ENCODE measurements at places on chromosomes 3 and 15.

- DNase-seq: no peak
Observed at GRCh38 chr3:18527691-18528090, 102.6 kb upstream of the SATB1 start.

- no peak for DNase-seq
Observed at GRCh38 chr3:116663161-116664110, 46.1 kb upstream of the TUSC7 start.

- DNase-seq: no peak
Observed at GRCh38 chr3:89280301-89280700, 172.9 kb downstream of the EPHA3 start.

GRCh38 chr15:73910522-73911303, 15.5 kb upstream of the LOXL1 start:
- no peak for DNase-seq

- DNase-seq: no peak
Observed at GRCh38 chr15:91863621-91864255, 10.2 kb downstream of the SLCO3A1 start.

DNA sequence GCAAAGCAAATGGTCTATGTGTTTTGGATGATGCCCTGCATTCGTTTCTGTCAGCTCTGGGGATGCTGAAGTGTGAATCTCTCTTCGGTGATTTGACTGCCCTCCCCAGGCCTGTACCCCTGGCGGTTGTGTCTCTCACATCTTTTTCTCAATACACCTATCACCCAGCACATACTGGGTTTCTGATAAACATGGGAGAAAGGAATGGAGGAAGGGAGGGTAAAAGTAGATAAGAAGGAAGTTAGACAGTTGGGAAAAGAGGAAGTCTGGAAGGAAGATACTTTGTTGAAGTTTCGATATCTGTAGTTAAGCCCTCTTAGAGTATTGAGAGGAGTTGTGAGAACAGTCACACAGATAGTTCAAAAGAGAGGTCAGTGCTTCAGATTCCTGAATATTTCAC, 35.8 kb upstream of the LRTM1 start:
- no peak for DNase-seq

DNA sequence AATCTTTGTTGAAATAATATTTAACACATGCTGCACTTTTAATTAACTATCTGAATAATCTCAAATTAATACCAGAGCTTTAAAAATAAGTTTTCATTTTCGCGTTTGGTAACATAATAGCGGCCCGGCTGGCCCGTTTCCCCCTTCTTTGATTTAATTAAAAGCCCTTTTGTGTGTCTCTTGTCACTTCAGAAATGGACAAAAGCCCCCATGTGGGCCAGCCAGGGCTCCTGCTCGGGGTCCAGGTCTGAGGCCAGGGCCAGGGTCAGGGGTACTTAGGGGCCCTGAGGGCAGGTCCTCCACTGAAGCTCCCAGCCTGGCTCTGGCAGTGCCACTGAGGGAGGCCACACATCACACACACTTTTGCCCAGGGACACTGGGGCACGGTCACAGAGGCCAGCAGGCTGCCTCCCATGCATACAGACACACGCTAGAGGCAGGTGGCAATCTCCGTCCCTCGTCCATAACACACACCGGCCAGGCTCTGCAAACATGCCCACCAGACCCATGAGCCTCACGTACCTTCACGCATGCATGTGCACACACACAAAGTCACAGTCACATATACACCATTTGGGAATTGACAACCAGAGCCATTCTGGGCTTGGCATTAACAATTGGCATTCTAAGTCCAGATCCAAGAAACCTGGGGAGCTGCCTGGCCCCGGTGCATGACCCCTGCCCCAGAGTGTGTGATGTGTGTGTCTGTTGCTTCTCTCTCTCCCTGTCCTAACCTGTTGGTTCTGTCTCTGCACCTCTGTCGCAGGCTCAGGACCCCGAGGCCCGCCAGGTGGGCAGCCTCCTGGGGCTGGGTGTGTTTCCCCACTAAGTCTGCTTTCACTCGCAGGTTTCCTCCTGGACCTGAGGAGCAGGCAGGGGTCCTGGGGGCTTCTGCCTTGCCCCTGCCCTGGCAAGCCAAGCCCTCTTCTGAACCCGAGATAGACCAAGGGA, 38.5 kb downstream of the DNAJB8 start:
- DNase-seq: no peak

DNA sequence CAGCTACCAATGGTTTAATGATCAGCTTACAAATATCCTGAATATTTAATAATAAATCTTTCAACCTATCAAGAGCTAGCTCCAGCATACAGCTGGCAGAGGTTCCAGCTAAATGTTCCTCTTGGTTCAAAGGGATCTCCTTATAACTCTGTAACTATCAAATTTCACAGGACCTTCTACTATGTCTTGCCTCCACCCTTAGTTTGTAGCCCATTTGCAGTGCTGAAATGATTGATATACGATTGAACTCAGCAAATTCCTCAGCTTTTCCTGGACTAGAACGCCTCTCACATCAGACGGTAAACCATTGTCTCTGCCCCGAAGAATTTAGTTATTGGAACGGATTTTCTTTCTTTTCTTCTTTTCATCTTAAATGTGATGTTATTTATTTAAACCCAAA, 41.5 kb downstream of the CD200R1L start:
- DNase-seq: no peak

DNA sequence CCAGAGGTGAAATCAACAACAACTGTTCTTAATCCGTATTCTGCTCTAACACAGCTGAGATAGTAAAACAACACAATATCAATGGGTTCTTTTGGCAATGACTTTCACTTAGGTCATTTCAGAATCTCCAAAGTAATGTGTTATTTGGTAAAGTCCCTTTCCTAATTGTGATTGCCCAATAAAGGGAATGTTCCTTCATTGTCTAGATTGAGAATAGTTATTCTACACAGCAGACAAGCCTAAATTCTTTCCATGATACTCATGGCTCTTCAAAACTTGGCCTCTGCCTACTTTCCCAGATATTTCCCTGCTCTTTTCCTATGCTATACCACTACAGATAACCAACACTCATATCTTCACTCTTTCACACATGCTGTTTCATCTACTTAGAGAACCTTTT, 219.8 kb downstream of the FMN1 start:
- DNase-seq: no peak

DNA sequence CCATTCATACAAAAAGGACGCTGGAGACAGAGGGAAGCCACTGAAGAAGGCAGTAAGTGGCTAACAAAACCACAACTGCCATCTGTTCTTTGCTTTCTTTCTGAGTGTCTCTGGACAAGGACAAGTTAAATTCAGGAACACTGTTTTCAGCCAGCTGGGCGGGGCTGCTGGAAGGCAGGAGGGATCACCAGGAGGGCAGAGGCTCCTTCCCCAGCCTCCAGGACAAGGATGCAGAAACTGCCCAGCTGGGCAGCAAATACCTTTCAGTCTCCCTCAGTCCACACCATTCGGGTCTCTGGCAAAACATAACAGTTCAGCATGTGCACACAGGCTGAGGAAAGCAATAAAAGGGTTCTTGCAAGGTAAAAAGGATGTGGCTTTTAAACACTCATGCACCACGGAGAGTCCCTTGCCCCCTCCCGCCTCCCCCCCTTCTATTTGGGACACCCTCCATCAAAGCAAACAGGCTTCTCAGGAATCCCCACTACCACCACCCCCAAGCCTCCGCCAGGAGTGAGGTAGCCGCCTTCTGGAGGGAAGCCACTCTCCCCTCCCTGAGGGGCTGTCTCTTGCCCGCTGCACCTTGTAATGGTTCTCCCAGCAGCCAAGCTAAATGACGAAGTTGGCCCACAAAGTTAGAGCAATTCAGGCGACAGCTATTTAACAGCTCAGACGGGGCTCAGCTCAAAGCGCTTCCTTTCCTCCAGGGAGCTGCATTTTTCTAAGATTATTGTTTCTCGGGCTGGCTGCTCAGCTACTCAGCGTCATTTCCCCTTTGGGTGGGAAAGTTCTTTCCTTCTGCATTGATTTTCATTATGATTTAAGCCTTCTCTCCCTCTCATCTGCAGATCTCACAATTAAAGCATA, 3.8 kb downstream of the HEG1 start:
- DNase-seq: peak; percentile 51

GRCh38 chr3:15858547-15859506, 61.0 kb upstream of the ANKRD28 start:
- peak; percentile 36 for DNase-seq

- DNase-seq: no peak
Observed at GRCh38 chr3:154013736-154014135, 107.5 kb upstream of the ARHGEF26 start.
